IMR-90 (cell line): ENCODE measurements at places on chromosomes 4 and X.

- DNase-seq: no peak
These were observed 53.8 kb downstream of the CPLX1 start for GRCh38 chr4:772118-772517.

- peak; percentile 4 for DNase-seq
These were observed 47.8 kb downstream of the ACOX3 start for GRCh38 chr4:8392591-8393190.

GRCh38 chrX:1475481-1475880, 22.8 kb upstream of the ASMTL start:
- no peak for DNase-seq

- DNase-seq: peak; percentile 66
These were observed 633.3 kb downstream of the ANKRD50 start for GRCh38 chr4:124079174-124079780.
